Pulmonary artery endothelial cell (primary cell): ENCODE measurements at places on chromosomes 5 and 9. TPM values are rescaled to one million over a fixed set of nuclear protein-coding genes. Genes with fewer than 3 reads are reported as not detected.

- DNase-seq = no peak
These were observed 105.3 kb downstream of the SIL1 start for GRCh38 chr5:139092741-139093343.

- DNase-seq = no peak
These were observed 85.2 kb downstream of the SLC44A1 start for GRCh38 chr9:105329719-105330062.

DNA sequence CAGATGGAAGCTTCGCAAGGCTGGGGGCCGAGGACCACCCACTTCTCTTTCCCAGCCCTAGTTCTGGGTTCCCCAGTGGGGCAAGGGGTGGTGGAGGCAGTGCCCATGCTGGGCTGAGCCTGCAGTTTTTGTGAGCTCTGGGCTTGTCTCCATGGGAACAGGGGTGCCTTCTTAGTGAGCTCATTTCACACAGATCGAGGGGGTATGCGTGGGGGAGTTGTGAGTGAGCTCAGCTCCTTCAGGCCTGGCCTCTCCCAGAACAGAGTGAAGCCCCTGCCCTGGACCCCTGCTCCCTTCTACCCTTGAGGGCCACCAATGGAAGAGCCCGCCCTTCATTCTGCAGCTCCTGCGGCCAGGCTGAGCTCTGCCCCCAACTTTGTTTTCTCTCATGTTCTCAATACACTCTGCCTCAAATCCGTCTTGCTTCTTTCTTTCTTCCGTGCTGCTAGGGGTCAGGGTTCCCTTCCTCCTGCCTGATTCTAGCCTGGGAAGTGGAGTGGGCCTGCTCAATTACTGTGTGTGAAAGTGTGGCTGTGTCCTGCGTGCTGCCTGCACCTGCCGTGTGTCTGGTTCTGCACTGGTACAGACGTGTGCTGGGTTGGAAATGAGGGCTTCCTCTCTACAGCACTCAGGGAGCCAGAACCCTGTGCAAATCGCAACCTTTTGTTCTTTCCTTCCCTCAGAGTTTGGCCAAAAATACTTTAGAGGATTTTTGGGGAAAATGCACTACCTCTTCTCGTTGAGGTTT is 9.0 kb upstream of the MYOZ3 start:
- DNase-seq = no peak

Gene NCBP1
- 40.4 and 65.0 TPM in 2 replicates for total RNA-seq

Gene SPATA31E1
- not detected in 2 replicates for total RNA-seq

Gene DNAH5
- total RNA-seq = 0.07 and 0.49 TPM in 2 replicates

Gene HINT1
- total RNA-seq = 187 and 237 TPM in 2 replicates
